ENCODE measurements at places on chromosomes 6 and 20.

DNA sequence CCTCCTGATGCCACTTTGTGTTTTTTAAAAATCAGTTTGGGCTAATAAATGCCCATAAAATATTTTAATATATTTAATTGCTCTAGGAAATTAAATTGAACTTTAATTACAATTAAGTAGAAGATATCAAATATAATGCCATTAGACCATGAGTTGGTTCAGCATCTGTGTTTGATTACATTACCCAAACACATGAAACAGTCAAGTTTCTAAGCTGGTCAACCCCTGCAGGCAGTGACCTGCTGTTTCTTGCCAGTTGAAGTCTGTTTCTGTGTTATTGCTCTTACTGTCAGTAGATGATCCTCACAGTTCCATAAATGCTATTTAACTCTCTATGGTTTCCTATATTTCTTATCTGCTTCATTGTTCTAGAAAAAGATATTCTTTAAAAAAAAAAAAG is 9.7 kb upstream of the TENT5A start:
- DNase-seq: no peak

- no peak for DNase-seq
Measured at GRCh38 chr6:135021310-135022049, 33.1 kb downstream of the HBS1L start.

GRCh38 chr6:30926644-30927043 is 5.3 kb downstream of the SFTA2 start:
- no peak for DNase-seq

- DNase-seq: no peak
Measured at GRCh38 chr20:18527836-18528235, 20.1 kb downstream of the SEC23B start.

GRCh38 chr6:144816936-144817335 is 531.8 kb downstream of the UTRN start:
- no peak for DNase-seq

DNA sequence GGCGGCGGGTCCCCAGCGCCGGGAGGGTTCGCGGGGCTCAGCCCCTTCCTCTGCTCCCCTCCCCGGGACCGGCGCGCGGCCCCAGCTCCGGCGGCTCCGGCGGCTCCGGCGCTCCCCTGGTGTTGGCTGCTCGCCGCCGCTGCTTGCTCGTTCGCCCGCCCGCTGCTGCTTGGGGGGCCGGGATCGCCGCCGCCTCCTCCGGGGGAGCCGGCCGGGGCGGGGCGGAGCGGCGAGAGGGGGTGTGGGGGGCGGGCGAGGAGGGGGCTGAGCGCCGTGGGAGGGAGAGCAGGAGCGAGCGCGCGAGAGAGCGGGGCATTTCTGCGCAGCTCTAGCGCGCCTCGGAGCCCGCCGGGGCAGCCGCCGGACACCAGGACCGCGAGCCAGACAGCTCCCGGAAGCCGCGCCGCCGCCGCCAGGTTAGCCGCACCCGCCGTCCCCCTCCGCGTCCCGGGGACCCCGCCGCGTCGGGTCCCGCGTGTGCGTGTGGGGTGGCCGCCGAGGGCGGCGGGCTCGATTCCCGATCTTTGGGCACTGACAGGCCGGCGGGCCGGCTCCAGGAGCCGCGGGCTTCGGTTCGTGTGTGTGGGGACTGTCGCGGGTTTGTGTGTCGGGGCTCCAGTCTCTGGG is 62.0 kb upstream of the EPB41L1 start:
- peak; percentile 22 for DNase-seq

Data from activated T-cell treated with anti-CD3 and anti-CD28 coated beads, Interleukin-2, amount 50 U/mL, for 48 hours (primary cell).